ENCODE measurements at places on chromosomes 12 and 14. TPM values are rescaled to one million over a fixed set of nuclear protein-coding genes. Genes with fewer than 3 reads are reported as not detected.

GRCh38 chr12:120833849-120834248, 70.3 kb downstream of the SPPL3 start:
- DNase-seq = peak; percentile 22

DNA sequence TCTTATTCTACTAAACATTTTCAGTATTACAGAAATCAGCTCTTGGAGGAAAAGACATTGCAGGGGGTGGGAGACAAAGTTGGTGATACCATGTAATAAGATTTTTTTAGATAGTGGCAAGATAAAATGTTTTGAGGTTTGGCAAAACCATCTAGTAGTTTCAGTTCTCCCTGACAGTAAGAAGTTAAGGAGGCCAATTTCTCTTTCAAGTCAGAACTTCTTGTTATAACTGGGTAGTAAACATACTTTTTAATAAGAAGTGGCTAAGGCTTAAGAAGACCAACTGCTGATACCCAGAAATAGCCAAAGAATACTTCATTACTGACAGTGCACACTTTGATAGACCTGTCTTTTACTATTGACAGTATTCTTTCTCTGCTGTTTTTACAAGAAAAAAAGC, 452.3 kb downstream of the DIO2 start:
- DNase-seq = no peak

ATG101 gene
- 89.2 TPM for total RNA-seq

DNA sequence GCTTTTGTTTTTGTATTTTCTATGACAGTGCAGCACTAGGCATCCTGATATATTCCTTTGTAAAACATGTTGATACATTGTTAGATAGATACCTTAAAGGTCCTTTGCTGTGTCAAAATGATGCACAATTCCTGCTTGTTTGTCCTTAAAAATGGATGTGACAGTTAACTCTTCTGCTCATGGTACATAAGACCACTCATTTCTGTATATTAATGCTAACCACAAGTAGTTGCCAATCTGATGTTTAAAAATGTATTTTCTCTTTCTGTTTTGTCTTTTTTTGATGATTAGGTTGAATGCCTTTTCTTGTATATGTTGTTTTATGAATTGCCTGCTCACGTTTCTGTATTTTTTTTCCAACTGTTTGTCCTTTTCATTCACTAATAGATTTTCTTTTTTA, 35.1 kb downstream of the ATF7IP start:
- DNase-seq = no peak

GRCh38 chr12:131287015-131287937, 333.6 kb downstream of the ADGRD1 start:
- DNase-seq = no peak

- peak; percentile 55 for DNase-seq
Measured at GRCh38 chr12:126171937-126172559, 1106.8 kb downstream of the AACS start.

- peak; percentile 45 for DNase-seq
Measured at GRCh38 chr12:42143452-42144157, 1.1 kb downstream of the GXYLT1 start.

GRCh38 chr14:94876306-94876705, 106.4 kb upstream of the GSC start:
- DNase-seq = no peak

- no peak for DNase-seq
Measured at GRCh38 chr12:48824112-48824511, 5.8 kb downstream of the CACNB3 start.

DNA sequence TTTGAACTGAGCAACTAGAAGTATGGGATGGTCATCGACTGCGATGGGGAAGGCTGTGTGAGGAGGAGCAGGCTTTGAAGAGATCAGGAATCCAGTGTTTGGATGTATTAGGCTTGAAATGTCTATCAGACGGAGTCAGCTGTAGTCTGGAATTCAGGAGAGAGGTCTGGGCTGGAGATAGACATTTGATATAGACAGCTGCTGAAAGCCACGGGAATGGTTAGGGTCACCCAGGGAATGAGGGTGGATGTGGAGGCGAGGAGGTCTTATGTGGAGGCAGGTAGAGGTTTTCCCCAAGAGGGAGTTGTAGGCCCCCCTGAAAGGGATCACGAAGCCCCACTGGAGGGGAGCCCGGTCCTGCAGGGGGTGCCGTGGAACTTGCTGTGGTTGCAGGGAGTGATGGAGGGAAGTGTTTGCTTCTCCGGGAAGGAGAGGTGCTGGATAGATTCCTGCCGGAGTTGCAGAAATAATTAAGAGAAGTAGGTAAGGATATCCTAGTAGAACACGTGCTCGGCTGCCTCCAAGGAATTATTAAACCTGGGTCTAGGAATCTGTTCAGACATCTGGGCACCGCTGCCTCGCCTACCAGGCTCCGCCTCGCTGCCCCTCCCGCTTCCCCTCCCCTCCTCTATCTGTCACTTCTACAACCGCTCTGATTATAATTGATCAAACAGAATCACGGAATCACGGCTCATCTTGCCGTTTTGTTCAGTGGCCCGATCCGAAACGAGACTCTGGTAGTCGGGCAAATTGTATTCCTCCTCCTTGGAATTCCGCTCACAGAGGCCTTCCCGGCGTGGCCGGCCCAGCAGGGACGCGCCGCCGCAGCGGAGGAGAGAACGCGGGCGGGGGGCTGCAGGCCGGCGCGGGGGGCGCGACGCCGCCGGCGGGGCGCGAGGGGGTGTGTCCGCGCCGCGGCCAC, 826 bp upstream of the CACNA1C start:
- DNase-seq = peak; percentile 19

- DNase-seq = no peak
Measured at GRCh38 chr14:54727929-54728328, 161.0 kb downstream of the SAMD4A start.

DNA sequence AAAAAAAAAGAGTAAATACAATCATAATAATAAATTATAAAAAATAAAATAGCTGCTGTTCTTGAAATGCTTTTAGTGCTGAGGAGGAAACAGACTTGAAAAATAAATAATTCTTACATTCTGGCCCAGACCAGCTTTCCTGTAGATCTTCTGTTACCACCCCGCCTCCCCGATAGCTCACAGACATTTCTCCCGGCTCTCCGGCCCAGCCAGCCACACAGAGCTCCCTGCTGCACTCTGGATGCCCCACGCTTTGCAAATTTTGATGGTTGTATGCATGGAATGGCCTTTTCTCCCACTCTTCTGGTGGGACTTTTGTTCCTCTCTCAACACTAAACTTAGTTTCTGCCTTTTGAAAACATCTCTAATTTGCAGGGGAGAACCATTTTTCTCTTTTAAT, 249.3 kb downstream of the ATP23 start:
- no peak for DNase-seq

GRCh38 chr12:75922944-75923642, 108.5 kb downstream of the PHLDA1 start:
- DNase-seq = no peak

GRCh38 chr14:65412856-65413738, 567 bp downstream of the FUT8 start:
- DNase-seq = peak; percentile 64
